ENCODE measurements at places on chromosomes 6 and 20.
A peak's percentile ranks its signal among the peaks of the same experiment; 100 is the strongest.

- no peak for DNase-seq
Observed at GRCh38 chr6:169168706-169169105, 84.9 kb downstream of the THBS2 start.

DNA sequence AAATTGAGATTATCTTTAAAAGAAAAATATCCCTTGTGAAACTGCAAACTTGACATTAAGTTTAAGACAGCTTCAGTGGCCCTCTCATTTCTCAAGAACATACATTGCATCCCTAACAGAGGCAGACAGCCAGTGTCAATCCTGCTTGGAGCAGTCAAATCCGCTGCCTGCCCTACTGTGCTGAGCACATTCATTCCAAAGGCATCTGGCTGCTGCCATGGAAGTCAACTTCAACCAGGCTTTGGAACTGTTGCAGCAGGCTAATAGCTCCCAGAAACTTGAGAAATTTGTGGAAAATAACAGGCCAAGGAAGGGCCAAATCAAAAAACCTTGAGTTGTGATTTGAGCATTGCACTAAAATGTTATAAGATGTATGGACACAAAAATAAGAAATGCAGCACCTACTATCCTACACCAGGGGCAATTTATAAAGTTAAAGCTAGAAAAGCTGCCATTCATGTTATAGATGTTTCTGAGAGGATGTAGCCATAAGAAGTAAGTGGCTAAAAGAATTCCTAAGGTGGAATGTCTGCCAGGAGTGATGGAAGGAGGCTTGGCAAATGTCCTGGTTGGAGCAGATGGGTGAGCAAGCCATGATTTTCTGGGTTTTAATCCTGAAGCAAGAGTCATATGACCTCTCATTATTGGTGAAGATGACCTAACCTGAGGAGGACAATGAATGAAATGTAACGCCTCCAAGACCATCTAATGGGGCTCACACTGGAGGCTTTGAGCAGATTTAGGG lies 31.4 kb upstream of the HAO1 start:
- DNase-seq = no peak

DNA sequence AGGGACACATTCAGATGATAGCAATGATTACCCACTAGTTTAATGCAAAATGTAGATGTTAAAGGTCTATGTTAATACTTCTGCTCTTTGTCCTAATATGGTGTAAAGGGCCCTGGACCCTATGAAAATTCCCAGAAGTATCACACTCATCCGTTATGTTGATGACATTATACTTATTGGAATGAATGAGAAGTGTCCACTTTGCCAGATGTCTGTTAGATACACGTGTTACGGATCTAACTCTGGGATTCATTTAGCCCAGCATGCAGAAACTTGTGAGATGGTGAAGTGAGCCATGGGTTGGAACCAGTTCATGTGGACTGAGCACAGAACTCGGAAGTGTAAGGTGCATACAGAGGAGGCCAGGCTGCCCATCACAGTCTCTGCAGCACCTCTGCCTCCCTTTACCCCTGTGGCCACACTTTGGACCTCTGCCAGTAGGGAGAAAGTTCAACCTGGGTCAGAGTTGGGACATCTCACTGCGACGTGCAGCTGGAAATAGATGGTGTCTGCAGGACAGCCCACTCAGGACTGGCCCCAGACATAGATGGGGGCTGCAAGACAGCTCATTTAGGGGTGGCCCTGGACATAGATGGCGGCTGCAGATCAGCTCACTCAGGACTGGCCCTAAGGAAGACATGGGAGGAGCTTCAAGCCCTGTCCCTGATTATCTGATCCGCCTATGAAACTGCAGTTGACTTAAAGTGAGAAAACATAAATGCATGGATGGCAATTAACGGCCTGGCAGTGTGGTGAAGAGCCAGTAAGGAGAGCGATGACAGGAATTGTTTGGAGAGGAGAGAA lies 71.2 kb upstream of the THBS2 start:
- no peak for DNase-seq

- DNase-seq = no peak
Observed at GRCh38 chr6:33324125-33324524, 6.6 kb upstream of the ZBTB22 start.

GRCh38 chr6:151494235-151494935 lies 568 bp downstream of the CCDC170 start:
- no peak for DNase-seq

DNA sequence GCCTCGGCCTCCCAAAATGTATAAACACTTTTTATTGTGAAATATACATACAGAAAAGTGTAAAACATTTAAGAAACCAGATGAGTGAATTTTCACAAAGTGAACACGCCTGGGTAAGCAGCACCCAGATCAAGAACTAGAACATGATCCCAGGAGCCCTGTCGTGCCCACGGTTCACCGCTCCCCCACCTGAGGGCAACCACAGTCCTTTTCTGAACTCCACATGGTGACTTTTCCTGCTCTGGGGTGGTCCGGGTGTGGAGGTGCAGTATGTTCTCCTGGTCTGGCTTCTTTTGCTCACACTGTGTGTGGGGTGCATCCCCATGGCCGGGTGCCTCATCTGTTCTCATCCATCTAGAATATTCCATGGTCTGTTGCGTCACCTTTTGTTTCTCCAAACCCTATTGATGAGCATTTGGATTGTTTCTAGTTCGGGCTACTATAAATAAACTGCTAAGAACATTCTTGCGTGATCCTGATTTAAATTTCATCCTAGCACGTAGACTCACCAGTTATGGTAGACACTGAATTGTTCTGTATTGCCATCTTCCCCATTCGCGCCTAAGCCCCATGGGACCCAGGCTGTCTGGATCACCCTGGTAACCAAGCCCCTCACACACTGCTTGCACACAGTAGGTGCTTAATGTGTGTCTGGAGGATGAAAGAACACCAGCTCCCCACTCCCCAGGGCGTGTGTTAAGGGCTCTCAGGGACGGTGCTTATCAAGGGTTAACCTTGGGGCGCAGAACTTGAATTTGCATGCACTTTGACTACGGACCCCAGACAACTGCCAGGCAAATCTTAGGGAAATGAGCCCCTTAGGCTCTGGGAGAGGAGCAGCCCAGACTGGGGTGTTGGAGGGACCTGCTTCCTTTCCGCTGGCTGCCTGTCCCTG lies 56.2 kb downstream of the CTCFL start:
- DNase-seq = no peak

DNA sequence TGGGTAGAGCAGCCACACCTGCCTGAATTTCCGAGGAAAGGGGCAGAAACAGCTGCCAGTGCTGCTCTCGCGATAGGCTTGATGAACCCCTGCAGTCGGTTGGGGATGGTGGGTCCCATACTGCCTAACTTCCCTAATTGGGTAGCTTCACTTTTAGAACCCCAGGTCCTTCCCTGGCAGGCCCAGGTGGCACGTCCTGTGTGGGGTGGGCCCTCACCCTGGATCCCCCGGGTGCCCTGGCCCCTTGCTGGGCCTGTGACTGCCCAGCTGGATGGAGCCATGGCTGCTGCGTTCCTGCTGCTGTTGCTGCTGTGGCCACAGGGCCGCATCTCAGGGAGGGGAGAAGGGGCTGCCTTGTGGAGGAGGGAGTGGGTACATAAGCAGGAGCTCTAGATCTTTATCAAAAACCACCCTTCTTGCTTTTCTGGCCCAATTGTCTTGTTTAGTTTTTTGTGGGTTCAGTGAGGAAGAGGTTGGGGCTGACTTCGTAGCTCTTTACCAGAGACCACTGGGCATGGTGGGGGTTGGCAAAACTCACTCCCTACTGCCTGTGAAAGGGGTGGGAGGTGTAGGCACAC lies 19.2 kb downstream of the TREML4 start:
- DNase-seq = no peak

DNA sequence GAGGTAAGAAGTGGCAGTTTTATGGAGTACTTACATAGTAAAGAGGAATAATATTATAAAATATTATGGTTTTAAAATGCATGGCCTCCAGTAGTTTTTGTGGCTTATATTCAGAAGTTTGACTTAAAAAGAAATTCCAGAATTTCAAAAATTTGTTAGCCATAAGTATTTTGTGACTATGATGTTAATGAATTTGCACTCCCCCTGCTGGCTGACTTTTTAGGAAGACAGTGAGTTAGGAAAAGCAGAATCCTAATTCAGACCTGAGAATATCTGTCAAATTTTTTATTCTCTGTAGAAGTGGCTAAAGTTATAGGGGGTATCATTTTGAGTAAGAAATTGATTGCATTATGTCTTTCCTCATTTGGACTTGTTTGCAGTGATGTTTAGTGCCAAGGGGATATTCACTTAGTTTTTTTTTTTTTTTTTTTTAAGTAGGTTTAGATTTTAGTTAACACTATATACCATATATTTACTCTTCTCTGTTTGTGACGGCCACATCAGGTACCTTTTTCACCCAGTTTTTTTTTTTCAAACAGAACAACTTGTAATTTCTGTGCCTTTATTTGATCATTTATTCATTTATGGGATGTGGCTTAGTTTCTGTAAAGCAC lies 40.8 kb downstream of the ZFAND3 start:
- no peak for DNase-seq

DNA sequence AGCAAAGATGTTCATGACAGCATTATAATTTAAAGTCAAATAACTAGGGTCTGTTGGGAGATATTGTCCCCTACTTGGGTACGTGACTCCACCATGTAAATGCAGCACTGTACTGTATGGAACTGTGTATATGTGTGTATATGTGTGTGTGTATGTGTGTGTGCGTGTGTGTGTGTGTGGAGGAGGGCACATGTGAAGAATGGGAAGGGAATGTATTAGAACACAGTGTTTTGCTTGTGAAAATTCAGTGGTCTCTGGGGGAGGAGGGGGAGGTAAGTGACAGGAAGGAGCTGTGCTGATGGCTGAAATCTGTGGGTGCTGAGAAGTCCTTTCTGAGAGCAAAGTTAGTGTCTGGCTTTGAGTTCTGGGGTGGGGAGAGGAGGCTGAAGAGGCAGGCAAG lies 23.9 kb upstream of the VEGFA start:
- no peak for DNase-seq

DNA sequence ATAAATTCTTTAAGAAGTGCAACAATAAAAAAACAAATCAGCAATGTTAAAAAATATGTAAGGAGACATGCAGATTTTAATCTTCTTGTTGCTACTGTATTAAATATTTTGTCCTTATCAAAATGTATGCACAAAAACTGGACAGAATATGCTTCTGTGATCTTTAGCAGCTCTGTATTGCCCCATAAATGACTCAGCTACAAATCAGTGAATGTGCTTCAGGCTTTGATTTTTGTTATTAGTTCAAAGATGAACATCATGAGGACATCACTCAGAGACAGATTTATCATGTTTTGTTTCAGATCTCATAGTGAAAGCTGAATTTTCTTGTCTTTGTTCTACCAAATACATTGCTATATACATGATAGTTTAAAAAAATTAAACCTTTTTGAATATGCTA lies 312.4 kb downstream of the GRIK2 start:
- DNase-seq = no peak

- no peak for DNase-seq
Observed at GRCh38 chr20:38267901-38268514, 7.5 kb upstream of the KIAA1755 start.

GRCh38 chr6:77511860-77512259 lies 48.6 kb upstream of the HTR1B start:
- no peak for DNase-seq

- peak; percentile 71 for DNase-seq
Observed at GRCh38 chr6:52725535-52726192, 37.6 kb downstream of the GSTA2 start.

- DNase-seq = no peak
Observed at GRCh38 chr6:34580707-34581560, 24.8 kb upstream of the SPDEF start.

DNA sequence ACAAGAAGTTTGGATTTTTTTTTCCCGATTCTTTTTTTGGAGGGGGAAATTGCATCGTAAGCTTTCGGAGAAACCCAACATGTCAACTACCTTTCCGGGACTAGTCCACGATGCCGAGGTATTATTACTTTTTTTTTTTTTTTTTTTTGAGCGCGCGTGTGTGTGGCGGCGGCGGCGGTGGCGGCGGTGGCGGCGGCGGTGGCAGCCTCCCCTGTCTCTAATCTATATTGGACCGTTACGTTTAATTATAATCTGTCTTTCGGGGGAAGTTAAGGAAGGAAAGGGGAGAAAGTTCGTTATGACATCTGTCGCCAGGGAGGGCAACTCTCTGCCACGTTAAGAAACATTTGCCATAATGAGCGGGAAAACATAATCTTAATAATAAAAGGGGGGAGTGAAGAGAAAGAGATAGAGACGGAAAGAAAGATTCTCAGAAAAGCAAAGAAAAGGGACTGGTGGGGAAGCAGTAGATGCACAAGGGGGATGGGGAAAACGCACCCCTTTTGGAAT lies 706 bp downstream of the TFAP2D start:
- no peak for DNase-seq

GRCh38 chr6:112665114-112665513 lies 318.0 kb downstream of the RFPL4B start:
- DNase-seq = no peak

DNA sequence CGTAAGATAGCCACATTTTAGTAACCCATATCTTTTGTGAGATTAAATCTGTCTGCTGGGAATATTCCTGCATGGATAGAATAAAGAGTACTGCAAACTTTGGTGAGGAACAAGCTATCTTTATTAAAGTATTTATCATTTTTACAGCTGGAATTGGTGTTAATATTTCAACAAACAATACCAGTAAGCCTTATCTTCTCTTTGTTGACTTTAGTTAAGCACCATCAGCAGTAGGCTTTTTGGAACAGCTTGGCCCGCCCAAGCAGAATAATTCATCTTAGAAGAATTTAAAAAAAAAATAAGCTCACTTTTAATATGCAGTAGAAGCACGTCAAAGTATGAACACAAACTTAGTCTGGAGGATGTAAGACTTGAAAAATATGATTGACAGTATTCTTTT lies 917.8 kb upstream of the ADGRB3 start:
- DNase-seq = no peak

- DNase-seq = no peak
Observed at GRCh38 chr6:69926745-69927144, 60.4 kb downstream of the COL19A1 start.

DNA sequence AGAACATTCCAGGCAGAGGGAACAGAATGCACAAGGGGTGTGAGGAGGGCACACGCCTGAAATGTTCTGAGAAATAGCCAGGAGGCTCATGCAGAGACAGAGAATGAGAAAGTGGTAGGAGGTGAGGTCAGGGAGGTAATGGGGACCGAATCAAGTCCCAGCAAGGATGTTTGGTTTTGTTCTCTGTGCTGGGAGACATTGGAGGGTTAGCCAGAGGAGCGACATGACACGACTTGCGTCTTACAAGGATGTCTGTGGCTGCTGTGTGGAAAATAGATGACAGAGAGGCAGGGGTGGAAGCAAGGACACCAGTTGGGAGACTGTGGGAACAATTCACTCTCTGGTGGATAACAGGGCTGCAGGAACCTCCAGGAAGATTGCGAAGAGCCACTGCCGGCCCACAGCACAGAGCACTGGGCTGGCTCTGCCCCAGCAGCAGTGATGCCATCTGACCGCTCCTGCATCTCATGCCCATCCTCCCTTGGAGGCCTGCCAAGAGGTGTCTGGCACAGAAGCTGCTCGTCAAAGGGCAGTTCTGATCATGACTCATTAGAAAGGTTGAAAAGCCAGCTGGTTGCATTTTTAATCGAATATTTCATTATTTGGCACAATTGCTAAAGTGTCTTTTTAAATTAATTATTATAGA lies 57.7 kb upstream of the CD83 start:
- peak; percentile 40 for DNase-seq

- no peak for DNase-seq
Observed at GRCh38 chr6:156658186-156658965, 118.8 kb upstream of the ARID1B start.

- no peak for DNase-seq
Observed at GRCh38 chr6:42095776-42096541, 45.6 kb downstream of the TAF8 start.

Data from pancreas (tissue), 10 donors.